Uterus (tissue), 4 donors: ENCODE measurements at places on chromosomes 16 and 17.

DNA sequence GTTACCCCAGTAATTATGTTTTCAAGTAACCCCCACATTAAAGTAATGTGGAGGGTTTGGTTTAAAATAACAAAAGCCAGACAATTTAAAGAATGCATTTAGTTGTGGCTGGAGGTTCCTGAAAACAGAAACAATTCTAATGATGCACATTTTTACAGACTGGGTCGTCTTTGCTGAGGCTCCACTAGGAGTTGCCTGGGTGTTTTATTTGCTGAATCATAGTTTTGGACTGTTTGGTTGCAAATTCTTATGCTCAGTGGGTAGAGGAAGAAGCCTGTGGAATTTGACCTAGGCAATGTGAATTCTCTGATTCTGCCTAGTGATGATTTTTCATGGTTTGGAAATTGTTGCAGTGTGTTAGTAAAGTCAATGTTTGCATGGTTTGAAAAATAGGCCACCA lies 16.3 kb downstream of the SHISA9 start:
- DNase-seq: no peak

DNA sequence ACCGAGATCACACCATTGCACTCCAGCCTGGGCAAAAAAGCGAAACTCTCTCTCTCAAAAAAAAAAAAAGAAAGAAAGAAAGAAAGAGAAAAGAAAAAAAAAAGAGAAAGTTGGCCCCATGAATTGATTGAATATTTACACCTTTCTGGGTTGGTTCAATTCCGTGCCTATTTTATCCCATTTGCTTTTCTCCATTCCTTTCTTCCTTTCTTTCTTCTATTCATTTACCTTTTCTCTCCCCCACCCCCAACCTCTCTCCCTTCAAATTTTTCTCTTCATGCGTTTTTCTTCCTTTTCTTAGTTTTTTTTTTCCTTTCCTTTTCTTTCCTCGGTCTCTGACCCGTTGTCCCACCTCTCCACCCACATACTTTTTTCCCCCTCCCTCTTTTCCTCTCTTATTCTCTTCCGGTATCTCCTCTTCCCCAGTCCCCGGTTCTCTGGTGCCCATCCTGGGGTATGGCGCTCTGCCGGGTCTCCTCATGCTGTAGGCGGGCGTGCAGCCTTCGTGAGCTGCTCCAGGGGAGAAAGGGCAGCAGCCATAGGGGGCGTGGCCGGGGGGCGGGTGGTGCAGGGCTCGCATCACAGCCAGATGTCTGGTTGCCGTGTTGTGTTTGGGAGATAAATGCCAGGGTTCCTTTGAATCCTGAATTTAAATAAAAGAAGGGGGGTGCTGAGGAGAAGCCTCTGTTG lies 5.3 kb upstream of the COL1A1 start:
- DNase-seq: peak; percentile 78

GRCh38 chr17:14374268-14374667 lies 73.4 kb downstream of the HS3ST3B1 start:
- DNase-seq: no peak

- DNase-seq: peak; percentile 82
These were observed 7.0 kb downstream of the CORO6 start for GRCh38 chr17:29615492-29616299.

GRCh38 chr16:19599968-19600716 lies 44.6 kb downstream of the VPS35L start:
- no peak for DNase-seq

DNA sequence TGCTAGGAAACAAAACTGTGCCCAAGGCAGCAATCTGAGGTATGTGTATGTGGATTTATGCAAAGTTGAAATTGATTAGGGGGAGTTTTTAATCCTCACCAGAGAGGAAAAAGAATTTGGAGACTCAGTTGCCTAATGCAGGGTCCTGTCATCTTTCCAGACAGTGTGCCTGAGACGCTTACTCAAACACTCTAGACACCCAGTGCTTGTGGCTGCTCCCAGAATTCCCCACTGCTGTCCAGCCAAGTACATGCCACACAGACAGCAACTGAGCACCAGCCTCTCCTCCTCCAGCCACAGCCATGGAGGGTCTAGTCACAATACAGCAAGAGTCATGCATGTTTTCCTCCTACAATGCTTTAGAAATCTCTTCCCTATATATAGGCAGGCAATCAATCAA lies 118.1 kb downstream of the HIC1 start:
- DNase-seq: no peak

DNA sequence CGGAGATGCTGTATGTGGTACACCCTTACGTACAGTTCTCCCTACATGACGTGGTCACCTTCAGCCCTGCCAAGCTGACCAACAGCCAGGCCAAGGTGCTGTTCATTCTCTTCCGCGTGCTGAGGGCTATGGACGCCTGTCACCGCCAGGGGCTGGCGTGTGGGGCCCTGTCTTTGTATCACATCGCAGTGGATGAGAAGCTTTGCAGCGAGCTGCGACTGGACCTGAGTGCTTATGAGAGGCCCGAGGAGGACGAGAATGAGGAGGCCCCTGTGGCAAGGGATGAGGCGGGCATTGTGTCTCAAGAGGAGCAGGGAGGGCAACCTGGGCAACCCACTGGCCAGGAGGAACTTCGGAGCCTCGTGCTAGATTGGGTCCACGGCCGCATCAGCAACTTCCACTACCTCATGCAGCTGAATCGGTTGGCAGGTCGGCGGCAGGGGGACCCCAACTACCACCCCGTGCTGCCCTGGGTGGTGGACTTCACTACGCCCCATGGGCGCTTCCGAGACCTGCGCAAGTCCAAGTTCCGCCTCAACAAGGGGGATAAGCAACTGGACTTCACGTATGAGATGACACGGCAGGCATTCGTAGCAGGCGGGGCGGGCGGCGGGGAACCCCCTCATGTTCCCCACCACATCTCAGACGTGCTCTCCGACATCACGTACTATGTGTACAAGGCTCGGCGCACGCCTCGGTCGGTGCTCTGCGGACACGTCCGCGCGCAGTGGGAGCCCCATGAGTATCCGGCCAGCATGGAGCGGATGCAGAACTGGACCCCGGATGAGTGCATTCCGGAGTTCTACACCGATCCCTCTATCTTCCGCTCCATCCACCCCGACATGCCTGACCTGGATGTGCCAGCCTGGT lies 1.4 kb downstream of the WDR81 start:
- no peak for DNase-seq

GRCh38 chr16:69324013-69324531 lies 6.3 kb downstream of the PDF start:
- peak; percentile 57 for DNase-seq

DNA sequence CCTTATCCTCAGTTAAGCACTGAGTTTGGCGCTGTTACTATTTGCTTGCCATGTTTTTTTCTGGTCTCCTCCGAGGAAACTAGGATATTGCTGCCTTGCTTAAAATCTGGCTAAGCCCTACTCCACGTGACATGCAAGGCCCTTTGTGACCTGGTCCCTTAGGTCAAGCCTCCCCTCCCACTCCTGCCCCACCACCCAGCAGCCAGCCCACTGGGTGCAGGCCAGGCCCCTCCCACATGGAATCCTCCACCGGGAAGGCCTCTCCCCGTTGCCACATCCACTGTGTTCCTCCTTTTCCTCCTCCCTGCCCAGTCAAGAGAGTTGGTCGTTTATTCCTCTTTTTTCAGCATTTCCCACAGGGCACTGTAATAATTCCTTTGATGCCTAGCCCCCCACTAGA lies 16.2 kb downstream of the PSMD3 start:
- DNase-seq: peak; percentile 65

- no peak for DNase-seq
These were observed 50.6 kb upstream of the VPS4A start for GRCh38 chr16:69260506-69260905.

DNA sequence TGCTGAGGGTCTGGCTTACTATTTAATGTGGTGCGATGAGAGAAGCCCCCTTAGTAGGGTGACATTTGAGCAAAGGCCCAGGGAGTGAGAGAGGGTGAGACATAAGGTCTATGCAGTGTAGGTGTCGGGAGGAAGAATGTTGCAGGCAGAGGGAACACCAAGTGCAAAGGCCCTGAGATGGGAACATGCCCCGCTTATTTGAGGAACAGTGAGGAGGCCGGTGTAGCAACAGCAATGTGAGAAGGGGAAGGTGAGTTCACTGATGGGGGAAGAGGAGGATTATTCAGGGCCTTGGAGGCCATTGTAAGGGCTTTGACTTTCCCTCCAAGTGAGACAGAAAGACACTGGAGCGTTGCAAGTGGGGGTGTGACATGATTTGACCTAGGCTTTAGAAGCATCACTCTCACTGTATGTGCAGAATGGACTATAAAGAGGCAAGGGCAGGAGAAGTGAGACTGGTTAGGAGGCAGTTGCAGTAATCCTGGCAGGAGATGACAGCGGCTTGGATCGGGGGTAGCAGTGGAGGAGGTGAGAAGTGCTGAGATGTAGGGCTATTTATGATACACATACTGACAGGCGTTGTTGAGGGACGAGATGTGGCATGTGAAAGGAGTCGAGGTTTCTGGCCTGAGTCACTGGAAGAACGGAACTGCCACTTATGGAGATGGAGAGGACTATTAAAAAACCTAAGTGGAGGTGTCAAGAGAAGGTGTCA lies 145.3 kb downstream of the SPECC1 start:
- DNase-seq: no peak

DNA sequence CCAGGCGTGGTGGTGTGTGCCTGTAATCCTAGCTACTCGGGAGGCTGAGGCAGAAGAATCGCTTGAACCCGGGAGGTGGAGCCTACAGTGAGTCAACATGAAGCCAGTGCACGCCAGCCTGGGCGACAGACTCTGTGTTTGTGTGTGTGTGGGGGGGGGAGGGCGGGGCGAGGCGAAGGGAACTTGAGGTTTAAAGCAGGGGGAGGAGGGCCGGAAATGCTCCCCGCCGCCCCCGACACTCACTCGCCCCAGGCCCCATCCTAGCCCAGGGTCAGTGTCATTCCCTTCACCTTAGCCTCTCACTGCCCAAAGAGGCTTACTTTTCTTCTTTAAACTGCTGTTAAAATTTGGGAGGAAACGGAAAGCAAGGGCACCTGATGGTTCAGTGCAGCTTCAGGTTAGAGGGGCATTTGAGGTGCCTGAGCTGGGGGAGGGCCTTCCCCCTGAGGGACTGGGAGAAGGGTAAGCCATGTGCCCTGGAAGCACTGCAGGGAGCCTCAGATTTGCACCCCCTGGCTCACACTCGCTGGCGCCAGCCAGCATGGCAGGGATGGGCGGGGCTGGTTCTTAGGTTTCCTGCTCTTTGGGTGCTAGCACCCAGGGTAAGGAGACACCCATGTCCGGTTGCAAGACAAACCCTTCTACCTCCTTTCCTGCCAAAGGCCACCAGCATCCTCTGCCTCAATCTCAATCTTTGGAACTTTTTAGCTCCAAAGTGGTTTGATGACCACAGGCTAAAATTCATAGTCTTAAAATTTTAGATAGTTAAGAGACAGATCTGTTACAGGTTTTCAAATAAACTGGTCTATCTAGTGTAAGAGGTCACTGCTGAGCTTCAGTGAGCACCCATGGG lies 2.2 kb upstream of the LIMD2 start:
- DNase-seq: no peak

DNA sequence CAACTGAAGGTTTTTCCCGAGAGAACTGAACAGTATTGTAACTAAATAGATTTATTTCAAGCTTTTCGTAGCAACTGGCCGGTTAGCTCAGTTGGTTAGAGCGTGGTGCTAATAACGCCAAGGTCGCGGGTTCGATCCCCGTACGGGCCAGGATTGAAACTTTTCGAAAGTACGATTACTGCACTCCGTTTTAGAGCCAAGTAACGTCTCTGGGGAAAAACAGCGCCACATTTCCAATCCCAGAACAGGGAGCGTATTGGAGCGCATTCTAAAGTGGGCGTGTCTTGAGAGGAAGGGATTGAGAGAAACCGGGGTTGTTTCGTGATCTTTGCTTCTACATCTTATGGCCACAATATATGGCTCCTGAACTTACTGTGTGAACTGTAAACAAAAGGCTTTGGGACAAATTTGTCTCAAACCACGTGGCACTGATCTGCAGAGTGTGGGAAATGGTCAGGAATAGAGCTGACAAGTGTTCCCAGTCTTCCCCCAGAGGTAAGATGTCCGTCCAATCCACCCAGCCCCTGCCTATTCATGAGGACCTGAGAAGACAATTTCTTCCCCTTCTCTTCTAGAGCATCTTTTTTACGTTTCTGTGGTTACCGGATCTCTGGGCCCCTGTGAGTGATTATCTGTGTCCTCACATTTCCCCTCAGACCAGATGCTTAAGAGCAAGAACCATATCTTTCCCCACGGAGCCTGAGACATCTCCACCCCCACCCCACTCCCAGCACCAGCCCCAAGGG lies 2.3 kb downstream of the BORCS6 start:
- DNase-seq: peak; percentile 96

DNA sequence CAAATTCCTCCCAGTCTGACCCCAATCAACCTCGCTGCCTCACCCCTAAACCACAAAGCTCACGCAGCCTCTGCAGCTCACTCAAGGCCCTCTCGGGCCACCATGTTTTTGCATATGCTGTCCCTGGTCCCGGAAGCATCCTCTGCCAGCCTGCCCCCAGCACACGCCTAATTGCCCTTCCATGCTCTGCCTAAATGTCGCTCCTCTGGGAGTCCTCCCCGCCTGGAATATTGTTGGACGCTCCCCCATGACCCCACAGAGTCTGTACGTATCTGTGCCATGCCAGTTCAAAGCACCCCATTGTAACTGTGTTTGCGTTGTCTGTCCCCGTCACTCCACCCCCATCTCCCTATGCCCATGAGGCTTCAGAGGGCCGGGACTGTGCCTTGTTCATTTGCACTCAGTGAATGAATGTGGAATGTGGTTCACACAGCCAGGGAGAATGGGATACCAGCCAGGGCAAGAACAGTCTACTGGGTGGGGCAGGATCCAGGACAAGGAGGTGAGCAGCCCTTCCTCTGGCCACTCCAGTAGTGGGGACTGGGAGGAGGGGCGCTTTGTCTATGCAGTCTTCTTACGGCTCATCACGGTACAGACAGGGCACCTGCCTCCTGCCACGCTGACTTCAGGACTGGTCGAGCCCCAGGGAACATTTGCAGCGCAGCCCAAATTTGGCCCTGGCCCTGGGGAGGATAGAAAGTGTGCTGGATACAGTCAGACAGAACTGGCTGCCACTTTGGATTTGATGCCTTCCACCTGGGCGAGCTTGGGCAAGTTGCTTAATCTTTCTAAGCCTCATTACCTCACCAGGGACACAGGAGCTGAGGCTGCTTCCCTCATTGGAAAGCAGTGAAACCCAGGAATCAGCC lies 48.5 kb downstream of the NOS2 start:
- DNase-seq: no peak
